ENCODE measurements at places on chromosomes 16 and 17. TPM values are rescaled to one million over a fixed set of nuclear protein-coding genes. Genes with fewer than 3 reads are reported as not detected.

DNA sequence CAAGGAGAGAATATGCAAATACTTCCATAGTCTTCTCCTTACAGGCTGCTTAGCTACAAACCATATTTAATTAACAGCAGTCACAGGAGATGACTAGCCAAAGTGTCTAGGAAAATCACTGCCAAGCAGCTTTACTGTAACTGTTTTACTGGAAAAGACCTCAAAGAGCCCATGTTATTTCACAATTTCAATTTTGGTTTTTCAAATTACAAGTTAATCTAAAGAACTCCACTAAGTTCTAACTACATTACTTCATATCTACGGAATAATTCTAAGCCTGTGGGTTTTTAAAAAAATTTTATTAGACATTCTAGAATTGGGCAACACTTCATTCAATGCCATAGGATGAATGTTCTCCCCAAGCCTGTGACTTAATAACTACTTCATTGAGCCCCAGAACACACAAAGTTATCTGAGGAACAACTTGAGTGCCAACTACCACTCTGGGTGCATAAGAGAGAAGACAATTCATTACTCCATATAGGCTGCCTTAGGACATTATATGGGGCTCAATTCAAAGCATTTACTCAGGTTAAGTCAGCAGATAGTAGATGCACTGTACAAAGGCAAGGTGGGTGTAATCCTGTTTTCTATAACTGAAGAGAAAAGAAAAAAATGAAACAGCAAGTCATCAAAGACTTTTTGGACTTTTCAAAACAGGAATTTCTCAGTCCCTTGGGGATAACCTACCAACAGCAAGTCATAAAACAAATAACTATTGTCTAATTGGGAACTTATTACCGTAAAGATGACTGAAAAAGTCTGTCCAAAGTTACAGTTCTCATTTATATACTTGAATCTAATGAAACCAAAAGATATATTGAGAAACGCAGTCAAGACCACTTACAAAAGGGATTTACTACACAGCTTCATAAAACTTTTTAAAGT lies 33.0 kb downstream of the STAT3 start:
- no peak for DNase-seq

DNA sequence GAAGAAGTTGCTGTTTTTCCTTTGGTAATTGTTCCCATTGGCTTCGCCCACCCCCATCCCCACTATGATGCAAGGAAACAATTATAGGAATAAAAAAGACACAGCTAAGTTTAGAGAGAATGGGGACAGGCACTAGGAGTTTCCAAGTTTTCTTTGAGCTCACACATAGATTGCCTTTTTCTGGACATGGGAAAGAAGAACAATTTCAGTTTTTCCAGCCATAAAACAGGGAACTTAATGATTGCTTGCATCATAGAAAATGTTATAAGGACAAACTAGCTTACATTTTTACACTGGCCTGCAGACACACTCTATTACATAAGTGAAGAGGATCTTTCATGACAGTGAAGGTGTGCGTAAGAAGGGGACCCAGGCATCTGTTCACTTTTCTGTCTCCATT lies 142.3 kb upstream of the ZFHX3 start:
- DNase-seq = no peak

GRCh38 chr16:82544378-82545160 lies 82.2 kb upstream of the CDH13 start:
- no peak for DNase-seq

- DNase-seq = no peak
These were observed 58.4 kb downstream of the PHKB start for GRCh38 chr16:47519546-47519945.

CACNG1 gene
- total RNA-seq = not detected

DNA sequence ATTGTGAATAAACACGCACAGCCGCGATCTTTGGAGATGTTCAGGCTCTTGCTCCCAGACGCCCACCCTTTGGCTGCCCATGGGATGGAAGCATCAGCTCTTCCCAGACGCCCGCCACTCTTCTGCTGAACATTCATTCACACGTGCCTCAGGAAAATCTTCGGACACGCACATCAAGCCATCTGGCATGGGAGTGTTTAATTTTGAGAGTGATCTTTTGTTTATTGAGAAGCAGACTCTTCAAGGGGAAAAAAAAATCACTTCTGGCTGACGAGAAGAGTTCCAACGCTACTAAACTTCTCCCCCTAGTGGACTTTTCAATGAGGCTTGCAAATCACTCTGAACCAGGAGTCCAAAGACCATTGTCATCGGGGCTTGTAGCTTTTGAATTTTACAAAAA lies 62.0 kb upstream of the NUDT7 start:
- peak; percentile 12 for DNase-seq

CD300LB gene
- not detected for total RNA-seq

GRCh38 chr17:14329900-14330491 lies 29.1 kb downstream of the HS3ST3B1 start:
- no peak for DNase-seq

DNA sequence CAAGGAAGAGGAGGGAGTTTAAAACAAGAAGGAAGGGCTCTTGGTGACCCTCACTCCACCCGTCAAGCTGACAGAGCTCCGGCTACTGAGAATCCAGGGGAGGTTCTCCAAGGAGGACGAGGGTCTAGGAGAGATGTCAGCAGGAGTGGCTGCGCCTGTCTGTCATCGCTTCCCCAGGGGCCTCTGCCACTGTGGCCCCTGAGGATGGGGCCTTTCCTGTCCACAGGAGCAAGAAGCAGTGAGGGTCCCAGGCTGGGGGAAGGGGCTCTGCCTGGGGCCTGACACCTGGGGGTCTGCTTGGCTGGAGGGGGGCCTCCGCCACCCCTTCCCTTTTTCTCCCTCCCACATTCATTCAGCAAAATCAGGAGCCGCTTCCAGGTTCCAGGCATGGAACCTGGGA lies 66.5 kb upstream of the TNRC6C start:
- DNase-seq = no peak

- DNase-seq = no peak
These were observed 372.7 kb upstream of the CDH11 start for GRCh38 chr16:65494609-65495008.

- DNase-seq = no peak
These were observed 763 bp upstream of the SOX9 start for GRCh38 chr17:72119873-72120641.

TNFRSF17 gene
- not detected for total RNA-seq

KRTAP3-1 gene
- total RNA-seq = not detected

CMTM3 gene
- total RNA-seq = 122 TPM

CA4 gene
- total RNA-seq = not detected

DNA sequence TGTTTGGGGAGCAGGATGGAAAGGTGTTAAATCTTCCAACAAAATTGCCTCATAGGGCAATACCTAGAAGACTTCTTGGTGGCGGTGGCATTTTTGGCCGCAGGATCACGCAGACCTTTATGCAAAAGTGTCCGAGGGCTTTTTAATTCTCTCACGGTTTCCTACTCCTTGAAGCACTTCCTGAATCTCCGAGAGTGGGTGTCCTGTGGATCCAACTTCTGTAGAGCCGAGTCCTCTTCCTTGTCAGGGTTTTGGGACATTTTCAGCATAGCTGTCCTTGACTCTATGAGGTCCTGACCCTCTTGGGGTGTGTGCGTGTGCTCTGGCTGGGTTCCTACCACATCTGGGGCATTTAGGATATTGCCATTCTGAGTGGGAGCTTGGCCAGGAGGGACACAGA lies 31.7 kb downstream of the IL21R start:
- DNase-seq = no peak

DNA sequence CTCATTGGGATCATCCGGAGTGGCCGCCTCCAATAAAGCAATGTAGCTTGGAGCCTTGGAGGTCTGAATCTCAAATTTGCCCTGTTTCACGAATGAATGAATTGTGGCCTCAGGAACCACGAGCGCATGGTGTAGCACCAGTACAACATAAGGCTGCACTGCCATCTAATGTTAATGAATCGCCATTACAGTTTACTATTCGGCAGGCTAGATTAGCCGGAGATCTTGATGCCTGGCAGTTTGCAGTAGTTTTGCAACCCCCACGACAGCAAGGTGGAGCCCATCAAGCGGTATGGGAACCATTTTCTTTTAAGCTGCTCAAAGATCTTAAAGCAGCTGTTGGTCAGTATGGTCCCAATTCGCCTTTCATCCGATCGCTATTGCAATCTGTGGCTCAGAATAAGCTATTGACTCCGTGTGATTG lies 18.8 kb downstream of the ALOX15B start:
- DNase-seq = no peak

DNA sequence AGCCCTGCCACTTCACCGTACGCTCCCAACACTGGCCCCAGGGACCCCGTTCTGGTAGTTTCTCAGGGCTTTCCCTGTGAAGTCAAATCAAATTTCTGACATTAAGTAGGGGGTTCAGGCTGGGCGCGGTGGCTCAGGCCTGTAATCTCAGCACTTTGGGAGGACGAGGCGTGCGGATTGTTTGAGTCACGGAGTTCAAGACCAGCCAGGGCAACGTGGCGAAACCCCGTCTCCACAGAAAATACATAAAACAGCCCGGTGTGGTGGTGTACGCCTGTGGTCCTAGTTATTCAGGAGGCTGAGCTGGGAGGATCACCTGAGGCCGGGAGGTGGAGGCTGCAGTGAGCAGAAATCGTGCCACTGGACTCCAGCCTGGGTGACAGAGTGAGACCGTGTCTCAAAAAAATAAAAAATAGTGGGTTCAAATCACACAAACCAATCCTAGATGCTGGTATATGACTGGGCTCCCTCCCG lies 632 bp downstream of the CYBC1 start:
- DNase-seq = no peak

HAGH gene
- 87.3 TPM for total RNA-seq

DNA sequence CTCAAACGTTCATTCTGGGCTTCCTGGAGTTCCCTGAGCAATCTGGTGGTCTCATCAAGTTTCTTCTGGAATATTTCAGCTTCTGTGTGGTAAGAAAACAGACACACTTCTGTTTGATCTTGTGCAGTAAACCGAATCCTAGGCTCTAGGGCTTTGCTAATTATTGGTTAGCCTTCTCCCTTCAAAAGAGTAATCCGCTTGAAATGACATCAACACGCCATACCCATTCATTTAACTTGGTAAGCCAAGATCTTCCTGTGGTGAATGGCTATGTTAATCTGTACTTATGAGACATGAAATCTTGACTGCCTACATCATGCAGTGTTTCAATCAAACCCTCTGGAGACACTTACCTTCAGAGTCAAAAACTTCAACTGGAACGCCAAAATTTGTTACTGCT lies 48.5 kb downstream of the BRD7 start:
- DNase-seq = no peak
